Brain microvascular endothelial cell (primary cell): ENCODE measurements at places on chromosomes 7 and 10.

GRCh38 chr7:75953431-75953830 is 38.5 kb downstream of the POR start:
- no peak for DNase-seq

- DNase-seq, result peak; percentile 64
Observed at GRCh38 chr10:10796774-10797415, 220.8 kb upstream of the CELF2 start.

DNA sequence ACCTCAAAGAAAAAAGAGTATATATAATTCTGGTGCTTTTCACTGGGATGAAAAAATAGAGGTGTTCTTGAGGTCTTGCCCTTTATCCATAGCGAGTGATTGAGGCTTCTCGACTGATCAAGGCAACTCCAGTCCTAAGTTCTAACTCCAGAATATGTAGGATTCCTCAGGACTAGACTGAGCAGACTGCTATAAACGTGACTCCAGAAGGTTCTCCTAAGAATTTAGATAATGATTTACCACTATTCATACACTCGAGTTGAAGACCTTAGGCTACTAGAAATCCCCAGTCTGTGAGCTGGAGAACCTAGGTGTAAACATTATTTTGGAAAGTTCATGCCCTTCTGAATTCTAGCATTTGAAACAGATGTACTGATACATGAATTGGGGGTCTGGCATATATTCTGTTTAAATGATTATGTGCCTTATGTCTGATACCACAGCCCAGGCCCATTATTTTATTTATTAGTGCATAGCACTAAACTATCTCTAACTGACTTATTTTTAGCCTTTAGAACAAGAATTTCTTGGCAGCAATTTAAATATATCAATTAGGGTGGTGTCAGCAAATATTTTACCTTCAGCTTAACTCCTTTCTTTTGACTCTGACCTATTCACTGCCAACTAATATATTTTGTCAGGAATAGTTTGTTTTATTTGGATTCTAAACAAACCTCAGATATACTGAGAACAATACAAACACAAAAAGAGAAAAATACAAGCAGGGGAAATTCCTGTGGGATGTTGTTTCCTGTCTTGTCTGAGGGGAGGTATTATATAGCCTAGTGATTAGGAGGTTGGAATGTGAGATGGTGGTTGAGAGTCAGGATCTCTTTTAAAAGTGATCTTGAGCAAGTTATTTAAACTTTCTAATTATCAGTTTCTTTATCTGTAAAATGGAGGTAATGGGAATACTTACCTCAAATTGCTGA is 75.8 kb downstream of the PODXL start:
- peak; percentile 26 for DNase-seq

- no peak for DNase-seq
Observed at GRCh38 chr10:126561294-126561920, 109.1 kb downstream of the C10orf90 start.

- peak; percentile 43 for DNase-seq
Observed at GRCh38 chr10:127243490-127244272, 47.3 kb upstream of the INSYN2A start.

- no peak for DNase-seq
Observed at GRCh38 chr7:21054427-21055112, 267.9 kb upstream of the SP8 start.
